Neural crest cell (in vitro differentiated cells): ENCODE measurements at places on chromosomes 3 and 15.
A peak's percentile ranks its signal among the peaks of the same experiment; 100 is the strongest.

- H3K4me3 ChIP-seq, result no peak overlapping the region
- no peak for DNase-seq
- H3K36me3 ChIP-seq, result no peaks in the 10 kb centered on the region
- H3K27me3 ChIP-seq, result no peaks in the 10 kb centered on the region
- H3K4me1 ChIP-seq, result peaks cover 17% of the 10 kb centered on the region
Observed at GRCh38 chr3:65828706-65829105, 210.0 kb downstream of the MAGI1 start.

GRCh38 chr3:7759630-7760029, 742.0 kb upstream of the LMCD1 start:
- H3K27ac ChIP-seq, result no peak overlapping the region
- H3K4me3 ChIP-seq, result no peak overlapping the region
- H3K27me3 ChIP-seq, result no peaks in the 10 kb centered on the region
- H3K4me1 ChIP-seq, result no peaks in the 10 kb centered on the region
- H3K36me3 ChIP-seq, result no peaks in the 10 kb centered on the region

GRCh38 chr3:128012050-128012449, 40.2 kb upstream of the SEC61A1 start:
- H3K27me3 ChIP-seq, result no peaks in the 10 kb centered on the region
- peaks cover 4% of the 10 kb centered on the region for H3K36me3 ChIP-seq
- H3K4me1 ChIP-seq, result peaks cover 5% of the 10 kb centered on the region

- DNase-seq, result no peak
- H3K27me3 ChIP-seq, result no peaks in the 10 kb centered on the region
- no peaks in the 10 kb centered on the region for H3K4me1 ChIP-seq
- no peaks in the 10 kb centered on the region for H3K36me3 ChIP-seq
Observed at GRCh38 chr3:108512671-108513070, 2.3 kb upstream of the MYH15 start.

DNA sequence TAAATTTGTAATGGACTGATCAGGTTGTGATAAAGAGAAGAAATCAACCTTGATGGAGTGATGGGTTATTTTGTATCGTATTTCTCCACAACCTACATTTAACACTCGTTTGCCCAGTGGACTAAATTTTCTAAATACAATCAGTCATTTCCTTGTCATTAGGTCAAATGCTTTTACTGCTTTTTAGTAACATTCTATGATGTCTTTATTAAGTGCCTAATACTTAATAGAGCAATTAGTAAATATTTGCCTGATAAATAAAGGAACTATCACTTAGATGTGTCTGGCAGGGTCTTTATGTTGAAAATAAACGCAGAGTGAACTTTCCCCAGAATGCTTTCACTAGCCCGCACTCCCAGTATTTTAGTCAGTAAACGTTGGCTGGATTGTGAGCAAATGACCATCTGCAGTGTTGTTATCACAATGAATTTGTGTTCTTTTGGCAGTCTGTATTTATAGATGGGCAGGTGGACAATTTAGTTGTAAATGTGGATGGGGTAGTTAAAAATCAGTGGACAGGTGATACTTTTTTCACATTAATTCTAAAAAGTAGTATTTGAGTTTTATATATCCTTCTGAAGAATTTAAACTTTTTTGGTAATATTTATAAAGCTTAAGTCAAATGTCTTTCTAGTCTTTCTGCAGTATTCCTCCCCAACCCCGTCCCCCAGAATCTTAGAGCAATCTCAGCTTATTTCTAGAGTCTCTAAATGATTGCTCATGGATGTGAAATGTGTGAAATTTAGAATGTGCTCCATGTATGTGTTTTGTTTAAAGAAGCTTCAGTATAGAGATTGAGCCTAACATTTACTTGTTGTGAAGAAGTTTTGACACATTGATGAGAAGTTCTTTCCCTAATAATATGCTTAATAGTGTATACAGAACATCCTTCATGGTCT, 4.9 kb downstream of the USP3 start:
- H3K4me3 ChIP-seq, result peak overlapping the region; percentile 1
- no peaks in the 10 kb centered on the region for H3K27me3 ChIP-seq
- DNase-seq, result no peak
- H3K4me1 ChIP-seq, result peaks cover 66% of the 10 kb centered on the region
- no peak overlapping the region for H3K27ac ChIP-seq

GRCh38 chr3:177832880-177833279, 635.6 kb upstream of the TBL1XR1 start:
- no peaks in the 10 kb centered on the region for H3K27me3 ChIP-seq
- no peak overlapping the region for H3K27ac ChIP-seq
- H3K36me3 ChIP-seq, result no peaks in the 10 kb centered on the region
- H3K4me3 ChIP-seq, result no peak overlapping the region
- DNase-seq, result no peak

DNA sequence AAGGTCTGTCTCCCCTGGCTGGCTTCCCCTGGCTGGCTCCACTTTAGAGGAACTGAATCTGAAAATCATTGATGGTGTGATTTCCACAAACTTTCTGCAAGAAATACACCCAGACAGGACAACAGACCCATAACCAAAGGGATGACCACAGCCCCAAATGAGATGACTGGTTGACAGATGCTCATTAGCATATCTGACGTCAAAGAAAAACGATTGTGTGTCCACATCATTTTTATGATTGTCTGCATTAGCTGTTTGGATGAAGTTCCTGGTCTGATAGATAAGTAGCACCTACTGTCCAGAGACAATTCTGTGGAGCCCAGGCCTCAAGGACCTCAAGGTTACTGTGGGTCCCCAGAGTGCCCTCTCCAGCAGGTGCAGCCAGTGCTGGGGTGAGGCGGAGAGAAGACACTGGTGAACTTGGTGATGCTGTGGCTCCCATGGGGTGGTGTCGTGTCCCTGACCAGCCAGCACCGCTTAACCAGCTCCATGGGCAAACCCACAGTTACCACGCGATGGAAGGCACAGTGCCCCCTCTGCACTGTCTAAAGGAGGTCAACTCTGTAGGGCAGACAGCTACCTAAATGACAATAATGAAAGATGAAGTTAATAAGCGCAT, 127.4 kb downstream of the NSMCE3 start:
- no peak overlapping the region for H3K4me3 ChIP-seq
- no peak for DNase-seq
- H3K27ac ChIP-seq, result no peak overlapping the region
- peaks cover 3% of the 10 kb centered on the region for H3K36me3 ChIP-seq
- peaks cover 8% of the 10 kb centered on the region for H3K27me3 ChIP-seq
- H3K4me1 ChIP-seq, result peaks cover 15% of the 10 kb centered on the region

DNA sequence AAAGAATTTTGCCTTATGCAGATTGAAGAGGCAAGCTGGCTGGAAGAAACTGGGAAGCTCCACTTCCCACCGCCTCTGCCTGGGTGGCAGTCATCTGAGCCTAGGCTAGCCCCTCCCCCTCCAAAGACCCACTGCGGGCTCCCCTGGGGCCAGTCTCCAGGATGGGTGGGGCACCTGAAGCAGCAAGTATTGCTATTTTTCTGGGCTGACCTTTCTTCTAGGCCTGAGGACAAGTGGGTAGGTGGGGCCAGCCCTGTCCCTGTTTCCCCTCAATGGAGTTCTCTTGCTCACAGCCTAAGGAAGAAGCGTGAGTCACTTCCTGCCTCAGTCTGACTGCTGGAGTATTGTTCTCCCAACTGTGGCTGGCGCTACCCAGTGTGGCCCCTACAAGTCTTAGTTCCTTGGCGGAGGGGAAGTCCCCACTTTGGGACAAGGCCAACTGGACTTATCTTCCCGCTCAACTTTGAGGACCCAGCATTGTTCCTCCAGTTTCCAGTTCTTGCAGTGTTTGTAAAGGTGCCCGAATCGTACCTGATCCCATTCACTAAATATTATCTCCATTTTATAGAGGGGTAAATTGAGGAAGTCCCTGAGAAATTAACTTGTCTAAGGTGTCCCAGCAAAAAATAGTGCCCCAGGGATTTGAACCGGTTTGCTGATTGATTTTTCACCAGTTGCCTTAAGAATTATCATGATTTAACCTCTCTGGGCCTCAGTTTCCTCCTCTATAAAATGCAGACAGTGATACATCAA, 1.4 kb downstream of the FURIN start:
- peak overlapping the region; percentile 88 for H3K27ac ChIP-seq
- peaks cover 55% of the 10 kb centered on the region for H3K4me1 ChIP-seq
- H3K4me3 ChIP-seq, result peak overlapping the region; percentile 92
- no peaks in the 10 kb centered on the region for H3K27me3 ChIP-seq

GRCh38 chr3:52238193-52238760, 681 bp downstream of the TWF2 start:
- peak overlapping the region; percentile 57 for H3K27ac ChIP-seq
- H3K27me3 ChIP-seq, result peaks cover 6% of the 10 kb centered on the region
- peaks cover 27% of the 10 kb centered on the region for H3K4me1 ChIP-seq
- no peaks in the 10 kb centered on the region for H3K36me3 ChIP-seq
- DNase-seq, result no peak
- peak overlapping the region; percentile 97 for H3K4me3 ChIP-seq

GRCh38 chr3:77158730-77159581, 119.1 kb downstream of the ROBO2 start:
- peaks cover 16% of the 10 kb centered on the region for H3K4me1 ChIP-seq
- H3K27ac ChIP-seq, result no peak overlapping the region
- H3K36me3 ChIP-seq, result no peaks in the 10 kb centered on the region

DNA sequence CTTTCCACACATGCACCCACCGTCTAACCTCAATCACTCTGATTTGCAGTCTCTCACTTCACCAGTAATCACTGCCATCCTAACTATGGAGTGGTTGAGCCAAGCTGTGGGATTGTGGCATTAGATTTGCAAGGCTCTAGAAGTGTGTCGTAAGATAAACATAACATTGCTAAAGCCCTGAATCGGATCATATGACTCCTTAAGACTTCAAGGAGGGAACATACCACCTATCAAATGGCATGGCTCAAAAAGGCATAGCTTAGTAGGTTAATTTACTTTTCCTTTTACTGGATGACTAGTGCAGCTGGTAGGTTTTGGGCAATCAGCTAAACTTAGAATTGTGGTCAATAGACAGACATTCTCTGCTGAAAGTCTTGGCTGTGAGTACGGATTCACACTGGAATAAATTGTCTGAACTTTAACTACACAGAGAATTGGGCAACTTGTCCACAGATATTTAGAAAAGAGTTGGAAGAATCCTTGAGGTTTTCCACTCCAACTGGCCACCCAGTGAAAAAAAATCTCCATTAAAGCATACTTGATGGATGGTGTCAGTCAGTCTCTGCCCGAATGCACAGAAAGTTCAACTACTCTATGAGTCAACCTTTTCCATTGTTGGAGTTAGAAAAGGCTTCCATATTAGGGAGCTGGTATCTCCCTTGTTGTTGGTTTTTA, 476.7 kb upstream of the CBLB start:
- H3K36me3 ChIP-seq, result no peaks in the 10 kb centered on the region
- H3K4me1 ChIP-seq, result peaks cover 3% of the 10 kb centered on the region

GRCh38 chr3:100968932-100969906, 24.0 kb downstream of the ABI3BP start:
- no peaks in the 10 kb centered on the region for H3K27me3 ChIP-seq
- H3K27ac ChIP-seq, result no peak overlapping the region
- no peaks in the 10 kb centered on the region for H3K36me3 ChIP-seq
- H3K4me1 ChIP-seq, result no peaks in the 10 kb centered on the region
- no peak overlapping the region for H3K4me3 ChIP-seq

DNA sequence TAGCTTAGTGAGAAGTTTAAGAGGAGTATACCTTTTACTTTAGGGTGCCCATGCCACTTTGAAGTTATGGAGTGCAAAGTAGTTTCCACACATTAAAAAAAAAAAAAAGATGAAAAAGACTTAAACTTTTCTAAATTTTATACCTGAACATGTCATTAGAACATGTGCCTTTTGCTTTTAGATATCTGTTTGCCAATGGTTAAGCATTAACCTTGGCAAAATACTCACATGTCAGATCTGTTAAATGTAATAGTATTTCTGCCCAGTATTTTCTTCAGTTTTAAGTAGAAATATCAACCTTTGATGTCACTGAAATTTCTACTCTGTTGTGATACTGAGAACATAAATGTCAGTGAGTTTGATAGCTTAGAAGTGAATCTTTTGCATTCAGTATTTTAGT, 12.2 kb downstream of the ZFAND6 start:
- peak overlapping the region; percentile 42 for H3K4me3 ChIP-seq
- no peak for DNase-seq
- H3K27me3 ChIP-seq, result no peaks in the 10 kb centered on the region
- no peaks in the 10 kb centered on the region for H3K36me3 ChIP-seq
- peaks cover 64% of the 10 kb centered on the region for H3K4me1 ChIP-seq

- peaks cover 9% of the 10 kb centered on the region for H3K36me3 ChIP-seq
- H3K27me3 ChIP-seq, result no peaks in the 10 kb centered on the region
- H3K27ac ChIP-seq, result no peak overlapping the region
- peaks cover 27% of the 10 kb centered on the region for H3K4me1 ChIP-seq
- H3K4me3 ChIP-seq, result peak overlapping the region; percentile 93
Observed at GRCh38 chr3:101780661-101781060, 1.6 kb downstream of the NXPE3 start.

DNA sequence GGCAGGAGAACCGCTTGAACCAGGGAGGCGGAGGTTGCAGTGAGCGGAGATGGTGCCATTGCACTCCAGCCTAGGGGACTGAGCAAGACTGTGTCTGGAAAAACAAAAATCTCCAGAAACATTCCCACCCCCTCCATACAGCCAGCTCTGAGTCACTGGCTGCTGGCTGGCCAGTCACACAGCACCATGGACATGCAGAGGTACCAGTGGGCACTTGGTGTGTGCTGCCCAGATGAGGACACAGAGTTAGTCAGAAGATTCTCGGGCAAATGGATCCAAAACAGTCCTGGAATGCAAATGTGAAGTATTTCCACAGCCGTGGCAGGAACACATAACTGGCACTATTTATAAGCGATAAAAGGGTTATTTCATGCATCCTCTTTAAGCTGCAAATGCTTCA, 44.6 kb downstream of the BDH1 start:
- no peak overlapping the region for H3K27ac ChIP-seq
- H3K27me3 ChIP-seq, result no peaks in the 10 kb centered on the region
- H3K36me3 ChIP-seq, result no peaks in the 10 kb centered on the region
- no peak overlapping the region for H3K4me3 ChIP-seq
- no peak for DNase-seq

DNA sequence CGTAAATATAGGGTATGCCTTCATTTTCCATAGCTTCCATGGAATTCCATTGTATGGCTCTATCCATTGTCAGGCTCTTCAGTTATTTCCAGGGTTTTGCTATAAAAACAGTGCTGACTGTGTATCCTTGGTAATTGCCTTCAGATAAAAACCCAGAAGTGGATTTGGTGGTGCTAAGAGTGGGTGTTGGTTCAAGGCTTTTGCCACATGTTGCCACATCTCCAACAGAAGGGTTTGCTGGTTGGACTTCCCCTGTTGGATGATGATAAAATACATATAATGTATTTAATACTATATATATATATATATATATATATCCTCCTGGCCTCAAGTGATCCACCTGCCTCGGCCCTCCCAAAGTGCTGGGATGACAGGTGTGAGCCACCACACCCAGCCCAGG, 97.8 kb downstream of the FLNB start:
- H3K4me1 ChIP-seq, result peaks cover 13% of the 10 kb centered on the region
- H3K36me3 ChIP-seq, result peaks cover 17% of the 10 kb centered on the region
- no peak for DNase-seq
- no peaks in the 10 kb centered on the region for H3K27me3 ChIP-seq
- H3K27ac ChIP-seq, result no peak overlapping the region
- H3K4me3 ChIP-seq, result no peak overlapping the region

GRCh38 chr3:124770336-124771082, 40.3 kb downstream of the UMPS start:
- H3K36me3 ChIP-seq, result peaks cover 3% of the 10 kb centered on the region
- no peak for DNase-seq
- no peak overlapping the region for H3K4me3 ChIP-seq
- no peaks in the 10 kb centered on the region for H3K27me3 ChIP-seq
- peaks cover 45% of the 10 kb centered on the region for H3K4me1 ChIP-seq
